Activated CD4-positive, alpha-beta T cell treated with anti-CD3 and anti-CD28 coated beads for 36 hours (primary cell): ENCODE measurements at places on chromosomes 2 and 18.

DNA sequence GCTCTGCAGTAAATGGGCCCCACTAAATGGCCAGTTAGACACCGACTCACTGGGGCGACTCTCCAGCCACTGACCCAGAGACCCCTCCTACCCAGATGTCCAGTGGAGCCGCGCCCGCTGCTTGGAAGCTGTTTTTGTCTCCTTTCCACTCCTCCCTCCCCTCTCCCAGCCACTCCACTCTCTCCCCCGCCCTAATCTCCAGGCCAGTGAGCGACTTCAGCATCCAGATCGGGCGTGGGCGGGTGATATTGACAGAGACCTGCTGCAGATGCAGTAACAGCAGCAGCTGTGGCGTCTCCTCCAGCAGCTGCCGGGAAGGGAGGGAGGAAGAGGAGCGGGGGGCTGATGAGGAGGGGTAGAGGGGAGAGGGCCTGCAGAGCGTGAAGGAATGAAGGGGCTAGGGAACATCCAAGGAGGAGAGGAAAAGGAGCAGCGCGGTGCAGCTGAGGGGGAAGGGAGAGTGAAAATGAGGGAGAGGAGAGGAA lies at the start of gene SCN7A:
SCN7A (minus strand) TSS at position 110 of the 485 bp plus-strand sequence. CDS start 16,553 bp downstream, outside the sequence.
- peak; percentile 36 for DNase-seq

DNA sequence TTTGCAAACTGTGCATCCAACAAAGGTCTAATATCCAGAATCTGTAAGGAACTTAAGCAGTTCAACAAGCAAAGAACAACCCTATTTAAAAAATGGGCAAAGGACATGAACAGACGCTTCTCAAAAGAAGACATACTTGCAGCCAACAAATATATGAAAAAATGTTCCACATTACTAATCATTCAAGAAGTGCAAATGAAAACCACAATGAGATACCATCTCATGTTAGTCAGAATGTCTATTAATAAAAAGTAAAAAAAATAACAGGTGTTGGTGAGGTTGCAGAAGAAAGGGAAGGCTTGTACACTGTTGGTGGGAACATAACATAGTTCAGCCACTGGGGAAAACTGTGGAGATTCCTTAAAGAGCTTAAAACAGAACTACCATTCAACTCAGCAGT lies 126.2 kb downstream of the NAT8 start:
- DNase-seq: no peak

- peak; percentile 31 for DNase-seq
Measured at GRCh38 chr2:8544171-8544785, 137.6 kb upstream of the ID2 start.

DNA sequence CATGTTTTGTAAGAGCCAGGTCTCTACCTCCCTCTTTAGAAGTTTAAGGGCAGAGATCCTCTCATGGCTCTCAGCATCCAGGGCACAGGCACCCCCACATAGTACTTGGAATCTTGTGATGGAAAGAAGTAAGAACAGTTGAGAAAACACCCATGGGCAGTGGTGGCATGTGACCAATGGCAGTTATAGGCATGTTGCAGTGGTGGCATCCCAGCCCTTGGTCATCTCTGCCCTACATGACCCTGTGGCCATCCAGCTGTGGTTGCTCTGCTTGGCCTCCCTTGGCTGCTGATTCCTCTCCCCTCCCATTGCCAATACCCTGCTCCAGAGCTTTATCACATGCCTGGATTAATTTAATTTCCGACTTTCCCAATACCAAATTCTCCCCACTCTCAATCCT lies 13.3 kb upstream of the MSH2 start:
- no peak for DNase-seq

DNA sequence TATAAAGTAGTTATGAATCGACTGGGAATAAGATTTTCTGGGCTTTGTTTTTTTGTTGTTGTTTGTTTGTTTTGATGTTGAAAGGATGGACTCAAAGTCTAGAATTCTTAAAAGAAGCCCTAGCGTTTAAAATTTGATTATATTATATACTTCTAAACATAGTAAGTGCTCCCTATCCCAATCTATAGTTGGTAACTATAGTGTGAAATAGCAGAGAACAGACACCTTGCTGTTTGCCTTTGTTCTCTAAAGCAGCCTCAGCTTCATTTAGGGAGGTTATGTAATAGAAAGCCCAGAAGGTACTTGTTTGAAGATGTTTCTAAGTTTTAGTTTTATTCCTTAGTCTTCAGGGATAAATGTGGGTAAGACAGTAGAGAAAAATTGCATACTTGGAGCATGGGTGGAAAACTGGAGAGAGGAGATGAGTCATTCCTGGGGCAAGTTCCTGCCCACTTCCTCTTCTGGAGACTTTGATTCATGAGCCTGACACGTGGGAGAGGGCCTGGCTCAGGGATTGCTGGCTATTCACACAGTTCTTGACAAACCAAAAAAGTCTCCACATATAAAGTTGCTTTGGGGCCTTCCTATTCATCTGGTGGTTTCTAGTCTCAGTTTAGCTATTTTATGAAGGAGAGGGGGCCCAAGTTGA lies 131.9 kb downstream of the MYO1B start:
- peak; percentile 39 for DNase-seq
